ENCODE measurements at places on chromosomes 16 and 17.

- DNase-seq, result no peak
Observed at GRCh38 chr17:80356231-80356856, 58.6 kb upstream of the ENDOV start.

GRCh38 chr17:4897785-4898184 is 1.6 kb upstream of the C17orf107 start:
- DNase-seq, result no peak

- DNase-seq, result no peak
Observed at GRCh38 chr17:8154608-8155155, 2.5 kb upstream of the PER1 start.

DNA sequence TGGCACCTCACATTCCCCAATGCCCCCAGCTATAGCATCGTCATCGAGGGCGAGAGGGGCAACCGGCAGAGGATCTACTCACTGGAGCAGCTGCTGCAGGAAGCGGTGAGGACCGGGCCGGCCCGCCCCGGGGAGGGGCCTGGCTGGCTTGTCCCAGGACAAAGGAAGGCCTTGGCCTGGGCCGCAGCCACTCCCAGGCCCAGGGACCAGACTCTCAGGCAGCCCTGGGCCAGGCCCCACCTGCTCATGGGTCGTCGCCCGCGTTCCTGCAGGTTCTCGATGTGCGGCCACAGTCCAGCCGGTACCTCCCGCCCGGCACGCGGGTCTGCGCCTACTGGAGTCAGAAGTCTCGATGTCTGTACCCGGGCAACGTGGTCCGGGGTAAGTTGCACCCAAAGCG is 53.4 kb downstream of the ACTG1 start:
- DNase-seq, result no peak

DNA sequence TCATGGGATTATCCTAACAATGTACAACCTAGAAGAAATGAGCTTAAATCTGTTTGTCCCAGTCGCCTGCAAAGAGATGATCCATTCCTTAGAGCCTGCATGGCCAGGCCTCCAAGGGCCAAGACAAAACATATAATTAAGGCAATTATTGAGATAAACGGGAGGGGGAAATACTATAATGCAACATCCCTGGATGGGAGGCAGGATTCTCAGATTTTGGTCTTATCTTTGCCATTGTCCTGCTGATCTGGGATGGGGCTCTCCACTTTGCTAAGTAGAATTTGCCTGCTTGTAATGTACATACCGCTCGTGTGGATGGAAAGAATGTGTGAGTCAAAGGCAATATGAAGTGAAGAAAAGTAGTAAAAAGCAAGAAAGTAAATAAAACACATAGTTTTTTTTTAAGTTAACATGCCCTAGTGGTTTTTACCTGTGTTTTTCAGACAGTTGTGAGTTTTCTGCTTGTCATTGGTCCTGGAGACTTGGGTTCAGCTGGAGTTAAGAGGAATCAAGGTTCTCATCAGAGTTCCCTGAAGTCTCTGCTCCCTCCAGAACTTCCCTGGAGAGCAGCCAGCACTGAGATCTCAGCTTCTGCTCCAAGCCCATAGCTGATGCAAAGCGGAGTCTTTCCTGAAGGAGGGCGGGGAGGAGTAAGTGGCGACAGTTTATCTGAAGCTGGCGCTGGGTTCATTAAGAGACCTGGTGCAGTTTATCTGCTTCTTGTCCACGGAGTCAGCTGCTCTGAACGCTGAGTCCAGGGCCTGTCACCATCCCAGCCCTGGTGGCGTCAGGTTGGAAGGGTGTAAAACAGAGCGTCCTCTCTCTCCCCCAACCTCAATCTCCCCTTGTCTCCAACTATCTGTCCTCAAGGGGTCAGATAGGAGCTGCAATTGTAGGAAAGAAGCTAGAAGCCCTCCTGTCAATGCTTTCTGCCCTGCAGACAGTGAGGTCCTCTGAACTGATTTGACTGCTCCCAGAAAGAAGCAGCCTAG is 30.1 kb downstream of the HOXB1 start:
- DNase-seq, result no peak

DNA sequence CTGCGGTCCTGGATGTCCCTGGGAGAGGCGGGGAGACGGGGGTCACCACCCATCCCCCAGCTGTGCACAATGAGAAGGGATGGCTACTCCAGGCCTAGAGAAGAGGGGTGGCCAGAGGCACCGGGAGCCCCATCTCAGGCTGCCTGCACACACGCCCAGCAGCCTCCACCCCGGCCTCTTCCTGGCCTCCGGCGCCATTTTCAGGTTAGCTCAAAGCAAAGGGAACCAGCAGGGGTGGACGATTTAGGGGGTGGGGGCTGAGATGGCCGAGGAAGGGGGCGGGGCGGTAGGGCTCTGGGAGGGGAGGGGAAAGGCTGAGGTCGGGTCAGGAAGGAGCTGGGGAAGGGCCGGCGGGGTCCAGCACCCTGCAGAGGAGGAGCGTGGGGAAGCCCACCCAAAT is 42.8 kb downstream of the SRCIN1 start:
- no peak for DNase-seq

DNA sequence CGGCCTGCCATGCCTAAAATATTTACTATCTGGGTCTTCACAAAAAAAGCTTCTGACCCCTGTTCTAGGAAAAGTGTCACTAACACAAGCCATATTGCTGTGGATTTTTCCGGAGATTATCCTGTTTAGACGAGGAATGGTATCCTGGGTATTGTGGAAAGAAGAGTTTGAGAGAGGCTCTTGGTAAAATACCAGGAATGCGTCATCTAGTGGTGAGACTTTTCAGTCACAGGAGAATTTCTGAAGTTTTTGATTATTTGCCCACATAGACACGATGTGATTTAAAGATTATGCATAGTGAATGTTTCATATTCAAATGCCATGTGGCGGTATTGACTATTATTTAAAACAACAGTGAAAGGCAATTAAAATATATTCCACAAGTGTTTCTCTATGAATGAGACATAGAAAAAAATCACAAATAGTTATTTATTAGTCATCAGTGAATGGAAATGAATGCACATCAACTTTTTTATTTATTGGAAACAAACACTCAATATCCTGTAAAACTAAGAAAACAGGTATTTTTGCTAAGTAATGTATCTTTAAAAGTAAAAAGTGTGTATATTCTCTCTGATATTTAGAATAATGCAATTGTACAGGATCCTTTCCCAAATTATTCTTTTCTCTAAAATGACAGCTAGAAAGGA is 7.8 kb downstream of the KRT28 start:
- no peak for DNase-seq

DNA sequence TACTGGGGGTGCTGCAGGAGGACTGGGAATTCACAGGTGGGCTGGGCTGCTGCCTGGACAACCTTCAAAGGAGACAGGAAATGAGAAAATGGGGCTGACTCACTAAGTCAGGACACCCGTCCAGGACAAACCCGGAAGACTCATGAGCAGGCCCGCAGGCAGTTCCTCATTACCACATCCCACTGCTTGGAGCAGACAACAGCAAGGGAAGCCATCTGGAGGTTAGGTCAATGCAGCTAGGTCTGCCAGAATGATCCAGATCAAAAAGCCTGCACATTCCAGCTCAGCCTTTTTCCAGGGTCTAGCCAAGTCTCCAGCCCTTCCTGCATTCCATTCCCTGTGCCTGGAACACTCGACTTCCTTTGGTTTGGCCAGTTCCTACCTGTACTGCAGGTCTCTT is 536.5 kb upstream of the CDH11 start:
- no peak for DNase-seq

DNA sequence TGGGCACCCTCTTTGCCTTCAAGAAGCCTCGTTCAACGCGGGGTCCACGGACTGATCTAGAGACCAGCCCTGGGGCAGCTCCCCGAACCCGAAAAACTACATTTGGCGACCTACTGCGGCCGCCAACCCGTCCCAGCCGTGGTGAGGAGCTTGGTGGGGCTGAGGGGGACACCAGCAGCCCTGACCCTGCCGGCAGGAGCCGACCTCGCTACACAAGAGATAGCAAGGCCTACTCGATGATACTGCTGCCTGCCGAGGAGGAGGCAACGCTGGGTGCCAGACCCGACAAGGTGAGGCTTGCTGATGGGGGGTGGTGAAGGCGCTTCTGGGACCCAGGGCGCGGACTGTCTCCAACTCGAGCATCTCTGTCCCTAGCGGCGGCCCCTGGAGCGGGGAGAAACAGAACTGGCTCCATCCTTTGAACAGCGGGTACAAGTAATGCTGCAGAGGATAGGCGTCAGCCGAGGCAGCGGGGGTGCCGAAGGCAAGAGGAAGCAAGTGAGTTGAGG is 5.6 kb downstream of the ACD start:
- no peak for DNase-seq

DNA sequence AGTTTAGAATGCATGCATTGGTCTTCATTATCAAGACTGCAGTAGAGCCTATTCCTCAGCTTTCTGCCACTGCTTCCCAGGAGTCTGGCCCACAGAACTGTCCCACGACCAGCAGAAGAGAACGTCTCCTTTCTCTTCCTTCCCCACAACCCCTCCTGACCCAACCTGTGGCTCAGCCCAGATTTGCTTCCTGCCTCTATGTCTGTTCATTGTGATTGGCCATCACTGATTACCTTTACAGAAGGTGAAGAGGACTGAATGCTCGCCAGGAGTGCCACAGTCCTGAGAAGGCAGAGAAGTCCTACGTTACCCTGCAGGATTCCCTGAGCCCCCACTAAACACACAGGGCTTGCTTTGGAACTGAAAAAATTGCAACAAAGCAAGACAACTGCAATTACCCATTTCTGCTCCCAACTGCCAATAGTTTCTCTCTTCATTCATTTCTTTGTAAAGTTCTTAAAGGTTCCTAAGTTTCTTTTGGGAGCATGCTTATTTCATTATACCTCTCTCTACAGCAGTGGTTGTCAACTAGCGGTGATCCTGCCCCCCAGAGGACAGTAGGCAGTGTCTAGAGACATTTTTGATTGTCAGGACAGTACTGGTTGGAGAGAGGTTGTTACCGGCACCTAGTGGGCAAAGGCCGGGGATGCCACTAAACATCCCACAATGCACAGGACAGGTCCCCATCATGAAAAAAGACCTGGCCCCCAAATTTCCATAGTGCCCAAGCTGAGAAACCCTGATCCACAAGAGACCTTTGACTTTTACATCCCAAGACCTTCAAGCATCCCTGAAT is 4.5 kb upstream of the NAT9 start:
- peak; percentile 29 for DNase-seq

DNA sequence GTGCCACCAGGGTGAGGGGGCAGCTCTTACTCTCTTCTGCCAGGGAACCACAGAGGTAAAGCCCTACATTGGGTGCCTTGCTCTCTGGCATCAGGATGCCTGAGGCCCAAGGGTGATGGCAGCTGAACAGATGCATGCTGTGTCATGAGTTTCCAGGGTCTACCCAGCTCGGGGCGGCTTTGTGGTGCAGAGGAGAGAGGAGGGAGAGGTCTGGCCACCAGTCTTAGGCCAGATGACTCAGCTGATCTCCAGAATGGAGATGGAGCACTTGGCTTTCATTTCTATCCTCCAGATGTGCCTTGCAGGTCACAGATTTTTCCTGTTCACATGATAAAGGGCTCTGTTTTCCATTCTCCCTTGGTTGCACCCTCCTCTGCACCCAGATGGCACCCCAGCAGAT is 23.6 kb upstream of the USP22 start:
- no peak for DNase-seq

- no peak for DNase-seq
Observed at GRCh38 chr17:17204635-17205231, 1.4 kb downstream of the PLD6 start.

DNA sequence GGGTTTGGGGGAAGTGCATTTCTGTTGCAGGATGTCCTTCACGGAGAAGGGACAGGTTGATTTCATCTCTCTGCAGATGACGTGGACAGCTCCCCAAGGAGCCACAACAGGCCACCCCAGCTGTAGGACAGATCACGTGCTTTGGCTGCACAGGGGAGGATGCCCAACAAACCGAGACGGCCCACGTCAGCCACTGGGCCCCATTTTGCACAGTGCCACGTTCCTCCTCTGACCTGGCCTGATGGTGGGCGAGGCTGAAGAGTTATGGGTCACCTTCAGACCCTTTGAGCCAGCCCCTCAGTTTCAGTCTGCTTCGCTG is 9.0 kb upstream of the RHBDL3 start:
- DNase-seq, result no peak

DNA sequence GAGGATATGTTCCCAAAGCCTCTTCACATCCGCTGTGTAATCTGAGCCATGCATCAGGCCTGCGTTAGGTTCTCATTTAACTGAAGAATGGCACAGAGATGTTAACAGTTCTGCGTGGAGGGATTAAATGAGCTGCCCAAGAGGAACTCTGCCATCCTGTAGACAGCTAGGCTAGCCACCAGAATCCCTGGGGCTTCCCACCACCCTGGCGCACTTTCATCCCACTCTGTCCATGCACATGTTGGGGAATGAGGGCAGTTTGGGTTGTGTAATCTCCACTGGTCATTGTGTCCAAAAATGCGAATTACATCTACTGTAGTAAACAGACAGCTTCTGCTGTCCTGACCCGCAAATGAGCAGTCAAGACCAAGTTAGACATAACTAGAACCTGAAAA is 1.0 kb upstream of the GLG1 start:
- no peak for DNase-seq

DNA sequence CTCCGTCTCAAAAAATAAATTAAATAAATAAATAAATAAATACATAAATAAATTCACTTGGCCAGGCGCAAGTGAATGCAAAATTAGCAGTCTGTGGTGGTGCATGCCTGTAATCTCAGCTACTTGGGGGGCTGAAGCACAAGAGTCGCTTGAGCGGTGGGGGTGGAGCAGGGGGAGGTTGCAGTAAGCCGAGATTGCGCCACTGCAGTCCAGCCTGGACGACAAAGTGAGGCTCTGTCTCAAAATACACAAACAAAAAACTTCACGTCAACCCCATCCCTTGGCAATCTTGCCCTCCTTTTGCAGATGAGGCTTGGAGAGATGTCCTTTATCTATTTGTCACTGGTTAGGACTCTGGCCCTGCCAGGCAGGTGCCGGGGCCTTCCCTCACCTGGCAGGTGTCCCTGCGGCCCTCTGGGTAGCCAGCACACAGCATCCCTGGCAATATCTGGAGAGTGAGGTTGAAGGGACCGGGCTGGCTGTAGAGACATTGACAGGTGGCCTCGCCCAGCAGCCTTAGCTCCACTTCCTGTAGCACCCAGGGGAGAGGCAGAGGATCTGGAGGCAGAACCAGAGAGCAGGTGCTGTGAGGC is 4.4 kb downstream of the PRSS36 start:
- DNase-seq, result no peak

GRCh38 chr17:2336215-2336851 is at the start of gene TSR1:
TSR1 (minus strand) TSS chr17:2336457; CDS start chr17:2336427, 30 bp downstream.
- DNase-seq, result peak; percentile 88

DNA sequence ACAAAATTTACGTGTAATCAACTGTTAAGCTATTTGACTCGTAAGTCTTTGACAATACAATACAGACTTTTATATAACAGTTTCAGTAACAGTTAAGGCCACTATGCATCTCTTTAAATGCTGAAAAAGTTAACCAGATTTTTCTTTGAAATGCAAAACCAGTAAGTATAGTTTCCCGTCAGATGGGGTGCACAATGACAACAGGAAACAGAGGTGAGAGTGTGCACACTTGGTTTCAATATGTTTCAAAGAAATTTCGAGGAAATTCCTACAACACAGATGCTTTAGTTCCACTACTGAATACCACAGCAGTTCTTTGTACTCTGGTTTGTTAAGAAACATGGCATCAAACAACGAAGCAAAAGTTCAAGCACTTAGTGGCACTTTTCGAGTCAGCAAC is 48.4 kb downstream of the RNF157 start:
- no peak for DNase-seq

GRCh38 chr16:9757687-9758086 is 424.5 kb downstream of the GRIN2A start:
- DNase-seq, result no peak

GRCh38 chr16:66508248-66508913 is 41.5 kb downstream of the TK2 start:
- no peak for DNase-seq

GRCh38 chr16:3954411-3954921 is 74.0 kb upstream of the CREBBP start:
- DNase-seq, result no peak

Data from anterior cingulate cortex (tissue), 58 donors.